Left colon (tissue), 2 donors: ENCODE measurements at places on chromosomes 4 and X. TPM values are rescaled to one million over a fixed set of nuclear protein-coding genes. Genes with fewer than 3 reads are reported as not detected.

GRCh38 chr4:180101348-180102083 is 2141.7 kb upstream of the TENM3 start:
- DNase-seq, result no peak

DNA sequence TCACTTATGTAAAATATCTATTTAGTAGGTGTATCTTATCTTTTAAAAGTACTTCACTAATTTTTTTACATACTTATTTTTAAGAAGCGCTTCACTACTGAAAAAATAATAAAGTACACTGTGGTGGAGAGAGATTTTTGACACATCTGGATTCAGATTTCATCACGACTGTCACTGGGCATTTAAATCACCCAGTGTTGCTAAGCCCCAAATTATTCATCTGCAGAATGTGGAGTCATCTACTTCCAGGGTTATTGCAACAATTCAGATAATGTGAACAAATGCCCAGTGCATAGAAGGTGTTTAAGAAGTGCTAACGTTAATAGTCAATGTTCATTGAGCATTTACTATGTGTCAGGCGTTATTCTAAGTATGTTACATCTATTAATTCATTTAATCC is 41.8 kb downstream of the AASDH start:
- DNase-seq, result no peak

The CXorf49B gene
- not detected for total RNA-seq

The FAM9C gene
- total RNA-seq, result 0.09 TPM

The PHOX2B gene
- total RNA-seq, result 0.73 TPM

DNA sequence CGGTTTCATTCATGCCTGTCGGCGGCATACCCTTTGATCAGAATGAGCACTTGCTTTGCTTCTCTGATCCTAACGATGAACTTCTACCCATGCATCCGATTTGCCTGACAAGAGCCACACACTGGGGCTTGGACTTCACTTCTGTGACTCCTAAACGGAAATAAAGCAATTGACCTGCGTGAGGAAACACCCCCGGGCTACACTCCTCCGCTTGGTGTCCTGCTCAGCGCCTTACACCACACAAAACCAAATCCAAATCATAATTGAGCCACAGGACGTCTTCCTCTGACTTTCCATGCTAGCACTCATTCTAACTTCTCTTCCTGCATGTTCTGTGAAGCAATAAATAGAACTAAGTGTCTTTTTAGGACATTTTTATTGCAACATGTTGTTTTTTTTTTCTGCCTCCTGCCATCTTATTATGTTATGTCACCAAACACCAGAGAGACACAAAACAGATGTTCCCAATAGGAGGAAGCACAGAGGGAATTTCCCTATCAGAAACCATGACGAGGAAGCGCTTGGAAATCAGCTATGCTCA is 110.8 kb upstream of the FAM9B start:
- DNase-seq, result no peak

GRCh38 chr4:68218044-68218443 is 27.4 kb downstream of the TMPRSS11B start:
- no peak for DNase-seq

DNA sequence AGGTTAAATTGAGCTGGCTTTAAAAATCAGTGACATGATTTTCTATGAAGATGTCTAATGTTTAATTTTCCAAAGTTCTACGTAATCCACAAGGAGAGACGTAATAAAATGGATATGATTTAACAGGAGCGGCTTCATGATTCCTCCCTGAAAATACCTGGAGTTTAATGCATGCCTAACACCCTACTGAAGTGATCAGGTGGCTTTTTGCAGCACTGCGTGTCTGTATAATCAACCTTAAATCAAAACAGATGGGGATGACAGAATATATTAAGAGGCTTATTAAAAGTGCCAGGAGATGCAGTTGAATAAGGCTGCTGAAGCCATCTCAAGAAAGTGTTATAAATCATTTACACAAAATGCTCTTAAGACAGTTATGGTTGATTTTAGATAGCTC is 112.4 kb upstream of the TLR3 start:
- DNase-seq, result no peak

DNA sequence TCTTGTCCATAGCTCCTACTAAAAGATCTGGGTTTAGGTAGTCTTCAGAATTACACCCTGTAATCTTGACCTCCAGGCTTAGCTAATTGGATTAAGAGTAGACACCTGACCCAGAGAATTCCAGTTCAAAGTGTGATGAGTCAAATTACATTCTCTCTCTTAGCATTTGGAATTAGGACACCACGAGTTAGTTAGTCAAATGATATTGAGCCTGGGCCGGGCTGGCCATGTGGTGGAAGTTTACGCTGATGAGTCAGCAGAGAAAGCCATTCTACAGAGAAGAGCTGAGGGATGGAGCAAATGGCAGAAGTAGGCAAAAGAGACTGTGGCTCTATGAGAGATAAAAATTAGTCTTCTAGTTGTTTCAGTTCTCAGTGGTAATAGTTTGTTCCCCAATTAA is 31.1 kb downstream of the CEP44 start:
- no peak for DNase-seq

The ZNF185 gene
- total RNA-seq, result 4.0 TPM
